ENCODE measurements at places on chromosomes 7 and 10.

GRCh38 chr10:14093730-14094484, 236.8 kb downstream of the FRMD4A start:
- DNase-seq, result peak; percentile 13

DNA sequence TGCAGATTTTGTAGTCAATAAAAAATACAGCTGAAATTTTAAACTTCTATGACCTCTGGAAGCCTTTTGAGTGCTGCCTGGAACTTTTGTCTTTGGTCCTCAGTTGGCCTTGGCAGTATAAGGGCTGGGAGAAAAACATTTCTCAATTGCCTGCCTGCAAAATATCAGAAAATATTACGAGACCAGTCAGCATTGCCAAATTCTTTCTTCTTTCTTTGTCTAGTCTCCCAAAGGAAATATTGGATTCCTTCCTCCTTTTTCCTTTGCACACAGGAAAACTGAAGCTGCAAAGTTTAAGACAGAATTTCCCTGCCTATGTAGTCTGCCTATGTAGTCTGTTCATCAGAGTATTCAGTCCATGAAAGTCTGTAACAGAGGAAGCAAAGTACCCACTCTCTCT, 95.9 kb downstream of the CHRM2 start:
- no peak for DNase-seq

GRCh38 chr7:80869106-80869784, 49.6 kb downstream of the SEMA3C start:
- no peak for DNase-seq

DNA sequence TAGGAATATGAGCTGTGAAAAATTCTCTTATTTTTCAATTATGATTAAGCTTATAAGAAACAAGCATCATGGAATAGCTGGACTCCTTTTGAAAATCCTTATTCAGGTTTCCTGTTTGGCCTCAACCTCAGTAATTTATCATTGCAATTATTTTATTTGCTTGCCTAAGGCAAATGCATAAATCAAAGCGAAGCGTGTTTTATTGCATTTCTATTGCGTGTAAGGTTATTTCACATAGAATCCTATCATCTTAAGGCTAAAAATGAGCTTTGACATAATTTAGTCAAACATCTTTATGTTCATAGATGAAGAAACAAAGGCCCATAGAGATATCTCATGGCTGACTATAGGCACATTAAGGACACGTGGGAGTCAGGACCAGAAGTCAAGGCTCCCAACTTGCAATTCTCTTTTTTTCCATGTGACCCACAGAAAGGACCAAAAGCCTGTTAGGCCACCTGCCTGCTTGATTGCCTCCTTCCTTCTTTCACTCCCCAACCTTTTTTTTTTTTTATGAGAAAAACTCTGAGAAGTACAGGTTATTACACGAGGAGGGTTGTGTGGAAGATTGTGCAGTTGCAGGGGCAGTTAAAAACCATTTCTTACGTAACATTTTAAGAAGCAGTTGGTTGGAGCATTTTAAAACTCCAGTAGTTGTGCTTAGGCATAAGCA, 261.0 kb downstream of the HDAC9 start:
- DNase-seq, result no peak

- no peak for DNase-seq
Observed at GRCh38 chr7:71130031-71130679, 1.8 kb upstream of the GALNT17 start.

- DNase-seq, result no peak
Observed at GRCh38 chr7:115352375-115352774, 430.5 kb downstream of the MDFIC start.

DNA sequence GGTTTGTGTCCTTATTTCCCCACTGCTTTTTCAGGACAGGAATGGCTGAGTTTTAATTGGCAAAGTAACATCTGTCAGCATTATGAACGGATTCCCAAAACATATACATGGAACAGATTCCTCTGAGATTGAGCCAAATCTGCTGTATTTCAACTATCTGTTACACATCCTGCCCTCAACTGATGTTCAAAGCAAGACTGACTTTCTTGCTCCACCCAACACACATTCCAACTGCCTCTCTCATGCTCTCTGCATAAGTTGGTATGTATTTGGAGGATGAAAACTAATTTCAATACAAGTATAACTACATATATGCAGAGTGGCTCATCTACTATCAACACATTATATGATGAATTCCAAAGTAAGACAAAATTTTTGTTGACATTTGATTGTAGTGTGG, 342.2 kb downstream of the GATA3 start:
- no peak for DNase-seq

DNA sequence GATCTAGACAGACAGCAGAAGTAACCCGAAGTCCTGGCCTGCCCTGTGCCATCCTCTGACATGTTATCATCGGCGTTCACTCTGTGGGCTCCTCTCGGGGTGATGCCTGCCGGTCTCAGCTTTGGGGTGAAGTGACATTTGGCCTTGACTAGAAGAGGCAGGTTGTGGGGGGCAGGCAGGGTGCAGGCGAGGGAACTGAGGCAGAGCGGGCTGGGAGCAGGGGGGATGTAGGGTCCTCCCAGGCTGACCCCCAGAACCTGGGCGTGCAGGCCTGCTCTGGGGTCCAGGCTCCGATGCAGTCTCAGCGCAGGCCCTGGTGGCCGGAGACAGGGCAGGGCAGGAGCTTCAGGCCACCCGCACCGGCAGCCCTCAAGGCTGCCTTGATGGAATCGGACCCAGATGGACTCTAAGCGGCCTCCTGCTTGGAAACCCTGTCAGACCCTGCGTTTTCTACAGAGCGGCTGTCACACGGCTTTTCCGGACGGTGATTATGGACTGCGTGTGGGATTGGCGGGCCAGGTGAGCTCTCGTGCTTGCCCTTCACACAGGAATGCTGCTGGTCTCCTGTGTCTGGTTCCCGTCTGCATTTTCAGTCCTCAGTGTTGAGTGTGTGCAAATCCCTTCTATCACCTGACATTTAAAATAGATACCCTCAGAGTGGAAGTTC, 842 bp upstream of the JAKMIP3 start:
- DNase-seq, result no peak

- DNase-seq, result no peak
Observed at GRCh38 chr7:106064316-106064715, 47.8 kb downstream of the SYPL1 start.

DNA sequence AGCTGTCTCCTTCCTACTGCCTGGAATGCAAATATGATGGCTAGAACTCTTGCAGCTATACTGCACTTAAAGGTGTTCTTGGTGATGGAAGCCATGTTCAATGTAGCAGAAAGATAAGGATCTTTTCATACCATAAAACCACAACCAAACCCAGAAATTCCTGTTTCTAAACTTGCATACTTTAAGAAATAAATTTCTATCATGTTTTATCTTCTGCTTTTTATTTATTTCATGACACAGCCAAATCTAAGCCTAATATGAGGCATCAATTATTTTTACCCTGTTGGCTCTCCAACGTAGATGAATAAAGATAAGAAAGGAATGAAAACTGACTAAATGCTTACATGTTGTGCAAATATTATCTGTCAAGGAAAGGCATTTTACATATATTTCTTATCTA, 224.1 kb downstream of the DOCK4 start:
- DNase-seq, result no peak

- no peak for DNase-seq
Observed at GRCh38 chr10:6493521-6494441, 86.3 kb downstream of the PRKCQ start.

DNA sequence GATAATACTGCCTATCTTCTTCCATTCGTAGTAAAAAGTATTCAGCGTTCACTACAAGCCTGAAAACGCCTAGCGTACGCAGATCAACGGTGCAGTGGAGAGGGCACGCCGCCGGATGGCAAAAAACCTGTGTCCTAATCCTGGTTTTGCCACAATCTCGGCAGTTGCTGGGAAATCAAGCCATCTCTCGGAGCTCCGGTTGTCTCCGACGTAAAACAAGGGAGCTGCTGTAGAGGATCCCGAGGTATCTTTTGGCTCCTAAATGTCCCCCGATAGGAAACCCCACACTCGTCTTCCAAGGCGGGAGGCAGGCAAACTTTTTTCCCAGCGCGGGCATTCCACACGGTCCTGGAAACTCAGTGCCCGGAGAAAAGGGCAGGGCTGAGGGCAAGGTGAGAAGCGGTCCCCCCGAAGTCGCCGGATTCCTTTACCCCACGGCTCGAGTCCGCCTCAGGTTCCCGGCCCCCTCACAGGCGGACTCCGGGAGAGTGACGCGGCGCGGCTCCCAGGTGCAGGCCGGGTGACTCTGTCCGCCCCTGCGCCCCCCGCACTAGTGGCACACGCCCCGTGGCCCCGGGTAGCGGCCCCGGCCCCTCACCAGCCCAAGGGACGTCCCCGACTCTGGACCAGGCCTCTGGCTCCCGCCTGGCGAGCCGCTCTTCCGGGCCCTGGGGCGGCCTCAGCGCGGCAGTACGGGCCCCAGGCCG, 649 bp downstream of the IDE start:
- DNase-seq, result peak; percentile 40

GRCh38 chr7:86908948-86909347, 150.5 kb downstream of the ELAPOR2 start:
- no peak for DNase-seq

DNA sequence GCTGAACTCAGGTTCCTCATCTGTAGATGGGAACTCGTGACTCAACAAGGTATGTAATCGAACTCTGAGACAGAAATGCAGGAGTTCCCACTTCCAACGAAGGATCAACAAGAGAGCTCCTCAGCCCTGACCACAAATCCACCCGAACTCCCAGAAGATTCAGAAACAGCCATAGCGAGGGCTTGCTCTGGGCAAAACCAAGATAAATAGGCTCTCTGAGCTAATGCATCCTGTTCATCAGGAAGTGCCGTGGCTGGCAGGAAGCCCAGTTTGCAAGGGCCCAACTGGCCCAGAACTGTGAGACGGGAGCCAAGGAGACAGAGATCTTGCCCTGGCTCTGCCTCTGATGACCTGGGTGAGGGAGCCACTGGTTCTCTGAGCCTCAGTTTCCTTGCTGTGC, 141.7 kb upstream of the PFKP start:
- no peak for DNase-seq

GRCh38 chr7:128941323-128941890, 3.7 kb downstream of the IRF5 start:
- DNase-seq, result no peak

GRCh38 chr7:106795877-106796231, 69.2 kb upstream of the PIK3CG start:
- no peak for DNase-seq

DNA sequence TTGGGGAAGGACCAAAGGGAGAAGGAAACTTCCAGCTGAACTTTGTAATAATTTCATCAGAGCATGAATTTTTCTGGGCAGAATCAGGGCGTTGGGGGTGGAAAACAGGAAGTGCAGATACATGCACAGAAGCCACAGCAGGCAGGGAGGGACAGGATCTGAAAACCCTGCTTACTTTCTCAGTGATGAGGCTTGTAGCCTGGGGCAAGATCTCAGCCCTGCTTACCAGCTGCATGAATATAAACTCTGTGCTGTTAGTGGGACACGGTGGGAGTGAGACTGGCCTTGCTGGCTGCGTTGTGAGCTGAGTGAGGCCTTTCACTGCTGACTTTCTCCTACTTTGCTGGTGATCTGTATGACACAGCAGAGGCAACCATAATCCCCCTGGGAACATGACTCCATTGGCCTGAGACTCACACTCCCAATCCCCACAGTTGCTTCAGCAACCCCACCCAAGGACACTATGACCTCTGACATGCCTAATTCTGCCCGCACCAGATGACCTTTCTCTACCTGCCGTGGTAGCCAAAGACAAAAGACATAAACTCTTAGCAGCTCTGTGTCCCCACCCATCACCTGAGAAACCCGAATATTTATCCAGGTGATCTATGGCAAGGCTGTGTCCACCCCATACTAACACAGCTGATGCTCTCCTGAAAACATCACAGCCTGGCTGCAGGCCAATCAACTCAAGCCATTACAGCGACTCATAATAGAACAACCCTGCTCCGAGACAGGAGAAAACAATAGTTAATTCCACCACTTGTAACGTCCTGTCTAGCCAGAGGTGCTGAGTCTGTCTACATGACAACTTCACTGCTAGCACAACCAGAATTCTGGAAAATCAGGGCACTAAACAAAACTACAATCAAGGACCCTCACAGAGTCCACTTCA, 190.7 kb upstream of the CHRM2 start:
- DNase-seq, result no peak

GRCh38 chr10:17153321-17153720, 23.7 kb upstream of the CUBN start:
- DNase-seq, result no peak

GRCh38 chr7:91397612-91398011, 133.4 kb downstream of the FZD1 start:
- DNase-seq, result no peak

GRCh38 chr7:15508258-15508657, 53.6 kb downstream of the AGMO start:
- DNase-seq, result no peak

DNA sequence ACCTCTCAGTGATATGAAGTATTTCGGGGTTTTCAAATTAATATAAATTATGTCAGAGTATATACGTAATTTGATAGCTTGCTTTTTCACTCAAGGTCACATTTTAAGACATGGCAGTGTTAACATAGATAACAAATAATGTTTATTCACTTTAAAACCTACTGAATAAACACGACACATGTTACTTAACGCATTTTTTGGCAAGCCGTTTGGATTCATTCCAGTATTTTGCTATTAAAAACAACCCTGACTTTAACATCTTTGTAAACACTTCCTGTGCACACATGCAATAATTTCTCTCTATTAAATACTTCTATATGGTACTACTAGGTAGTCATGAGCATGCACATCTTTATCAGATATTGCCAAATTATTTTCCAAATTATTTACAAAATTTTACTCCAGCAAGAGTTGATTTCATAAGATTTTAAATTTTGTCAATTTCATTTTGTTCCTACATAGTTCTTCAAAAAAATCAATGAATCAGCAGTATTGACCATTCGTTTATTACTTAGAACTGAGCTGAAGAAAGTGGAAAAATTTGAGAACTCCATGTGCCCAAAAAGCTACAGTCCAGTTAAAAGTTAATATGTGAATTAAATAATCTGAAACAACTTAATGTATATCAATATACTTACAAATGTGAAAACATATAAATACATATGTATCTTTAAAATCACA, 26.8 kb upstream of the THSD7A start:
- no peak for DNase-seq

DNA sequence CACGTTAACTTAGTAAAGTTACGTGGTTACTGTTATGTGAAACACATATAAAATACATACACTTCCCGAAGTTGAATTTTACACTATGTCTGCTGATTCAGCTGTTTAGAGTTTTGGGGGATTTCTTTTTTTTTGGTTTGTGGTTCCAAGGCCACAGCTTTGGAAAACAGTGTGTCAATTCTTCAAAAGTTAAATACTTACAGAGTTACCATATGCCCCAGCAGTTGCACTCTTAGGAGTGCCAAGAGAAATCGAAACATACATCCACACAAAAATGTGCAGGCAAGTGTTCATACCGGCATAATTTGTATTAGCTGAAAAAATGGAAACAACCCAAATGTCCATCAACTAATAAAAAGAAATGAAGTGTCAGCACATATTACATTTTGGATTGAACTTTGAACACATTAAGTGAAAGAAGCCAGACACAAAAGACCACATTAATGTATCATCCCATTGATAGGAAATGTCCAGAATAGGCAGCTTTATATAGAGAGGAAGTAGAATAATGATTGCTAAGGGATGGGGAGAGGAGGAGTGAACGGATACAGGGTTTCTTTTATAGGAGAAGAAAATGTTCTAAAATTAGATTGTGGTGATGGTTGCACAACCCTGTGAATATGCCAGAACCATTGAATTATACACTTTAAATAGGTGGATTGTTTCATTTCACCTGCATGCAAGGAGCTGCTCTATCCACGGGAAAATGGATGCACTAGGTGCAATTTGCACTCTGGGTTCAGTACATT, 17.6 kb downstream of the APBB1IP start:
- no peak for DNase-seq

GRCh38 chr7:11538751-11539299, 293.2 kb downstream of the THSD7A start:
- no peak for DNase-seq

- DNase-seq, result no peak
Observed at GRCh38 chr10:89609833-89610346, 35.2 kb downstream of the PANK1 start.

All from WERI-Rb-1 (cell line).